Esophagus squamous epithelium (tissue), 5 donors: ENCODE measurements at places on chromosomes 6 and 20.

- no peak for DNase-seq
Observed at GRCh38 chr6:134772671-134773360, 177.1 kb downstream of the ALDH8A1 start.

GRCh38 chr20:44464514-44464913, 11.2 kb upstream of the TTPAL start:
- DNase-seq = no peak

DNA sequence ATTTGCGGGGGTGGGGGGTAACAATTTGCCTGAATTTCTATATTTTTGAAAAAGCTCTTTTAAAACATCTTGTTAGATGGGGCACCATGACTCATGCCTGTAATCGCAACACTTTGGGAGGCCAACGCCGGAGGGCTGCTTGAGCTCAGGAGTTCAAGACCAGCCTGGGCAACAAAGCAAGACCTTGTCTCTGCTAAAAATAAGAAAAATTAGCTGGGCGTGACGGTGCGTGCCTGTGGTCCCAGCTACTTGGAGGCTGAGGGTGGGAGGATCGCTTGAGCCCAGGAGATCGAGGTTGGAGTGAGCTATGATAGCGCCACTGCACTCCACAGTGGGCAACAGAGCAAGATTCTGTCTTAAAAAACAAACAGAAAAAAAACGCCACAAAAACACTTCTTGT, 41.5 kb upstream of the TIAM2 start:
- DNase-seq = no peak

DNA sequence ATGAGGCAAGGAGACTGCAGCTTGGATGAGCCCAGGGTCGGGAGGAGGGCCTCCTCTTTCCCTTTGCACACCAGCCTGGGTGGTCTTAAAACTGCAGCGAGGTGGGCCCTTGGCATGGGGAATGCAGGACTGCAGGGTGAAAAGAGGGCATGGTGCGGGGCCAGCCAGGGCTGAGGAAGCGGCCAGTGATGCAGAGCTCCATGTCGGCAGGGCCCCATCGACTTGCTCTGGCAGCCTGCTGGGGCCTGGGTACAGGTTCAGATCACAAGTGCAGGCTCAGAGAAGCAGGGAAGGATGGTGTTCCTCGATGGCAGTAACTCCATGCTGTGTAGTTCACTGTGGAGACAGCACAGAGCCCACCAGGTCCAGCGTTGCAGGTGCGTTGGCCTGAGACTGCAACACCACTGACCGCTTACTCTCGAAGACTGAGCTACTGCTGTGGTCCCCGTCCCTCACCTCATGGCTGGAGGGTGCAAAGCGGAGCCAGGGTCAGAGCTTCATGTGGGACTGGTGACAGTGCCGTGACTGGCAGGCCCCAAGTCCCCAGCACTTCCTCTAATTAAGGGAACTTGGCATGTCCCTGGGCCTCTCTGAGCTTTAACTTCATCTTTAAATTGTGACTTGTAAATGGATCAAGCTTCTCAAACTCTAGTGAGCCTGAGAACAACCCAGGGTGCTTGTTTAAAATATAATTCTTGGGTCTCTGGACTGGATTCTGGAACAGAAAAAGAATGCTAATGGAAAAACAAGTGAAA, 223.2 kb downstream of the SYNDIG1 start:
- DNase-seq = no peak

DNA sequence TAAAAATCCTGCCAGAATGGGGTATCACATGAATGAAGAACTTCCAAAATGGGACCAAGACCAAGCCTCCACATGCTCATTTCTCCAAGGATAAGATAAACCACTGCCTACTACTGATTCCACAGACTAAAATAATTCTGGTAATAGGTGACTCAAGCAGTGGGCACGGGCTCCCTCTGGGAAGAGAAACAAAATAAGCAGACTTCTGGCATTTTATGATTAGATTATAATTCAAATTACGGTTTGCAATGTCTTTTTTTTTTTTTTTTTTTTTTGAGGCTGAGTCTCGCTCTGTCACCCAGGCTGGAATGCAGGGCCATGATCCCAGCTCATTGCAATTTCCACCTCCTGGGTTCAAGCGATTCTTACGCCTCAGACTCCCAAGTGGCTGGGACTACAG, 16.0 kb downstream of the UQCC1 start:
- no peak for DNase-seq
